ENCODE measurements at places on chromosomes 12 and 14. TPM values are rescaled to one million over a fixed set of nuclear protein-coding genes. Genes with fewer than 3 reads are reported as not detected.

DNA sequence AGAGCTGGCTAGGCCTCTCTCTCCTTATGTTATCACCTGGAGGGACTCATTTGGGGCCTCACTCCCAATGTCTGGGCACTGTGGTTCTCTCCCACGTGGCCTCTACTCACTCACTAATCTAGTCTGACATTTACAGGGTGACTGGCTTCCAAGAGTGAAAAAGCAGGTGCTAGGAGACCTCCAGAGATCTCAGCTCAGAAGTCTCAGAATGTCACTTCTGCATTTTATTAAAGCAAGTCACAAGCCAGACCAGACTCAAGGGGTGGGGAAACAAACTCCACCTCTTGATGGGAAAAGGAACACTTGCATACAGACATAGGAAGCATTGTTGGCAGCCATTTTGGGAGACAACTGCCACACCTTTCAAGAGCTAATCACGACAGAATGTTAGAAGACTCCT is 175.9 kb downstream of the MON2 start:
- no peaks in the 10 kb centered on the region for H3K27me3 ChIP-seq
- H3K4me3 ChIP-seq = no peak overlapping the region
- DNase-seq = no peak
- H3K36me3 ChIP-seq = no peaks in the 10 kb centered on the region
- H3K4me1 ChIP-seq = peaks cover 8% of the 10 kb centered on the region

GRCh38 chr12:86052921-86053320 is 178.8 kb downstream of the NTS start:
- no peak overlapping the region for H3K4me3 ChIP-seq
- H3K4me1 ChIP-seq = no peaks in the 10 kb centered on the region
- no peaks in the 10 kb centered on the region for H3K27me3 ChIP-seq
- no peak for DNase-seq

GRCh38 chr12:25830456-25830855 is 128.0 kb upstream of the RASSF8 start:
- H3K4me3 ChIP-seq = no peak overlapping the region
- no peak overlapping the region for H3K27ac ChIP-seq
- DNase-seq = no peak
- H3K36me3 ChIP-seq = no peaks in the 10 kb centered on the region
- H3K27me3 ChIP-seq = no peaks in the 10 kb centered on the region

GRCh38 chr12:64785838-64786237 is 26.6 kb upstream of the GNS start:
- H3K4me1 ChIP-seq = peaks cover 13% of the 10 kb centered on the region
- H3K36me3 ChIP-seq = no peaks in the 10 kb centered on the region
- peaks cover 39% of the 10 kb centered on the region for H3K27me3 ChIP-seq
- H3K4me3 ChIP-seq = no peak overlapping the region

GRCh38 chr14:67490196-67490595 is 1.7 kb upstream of the TMEM229B start:
- no peak overlapping the region for H3K27ac ChIP-seq
- no peak for DNase-seq
- H3K36me3 ChIP-seq = peaks cover 14% of the 10 kb centered on the region
- H3K27me3 ChIP-seq = no peaks in the 10 kb centered on the region
- H3K4me3 ChIP-seq = no peak overlapping the region
- peaks cover 35% of the 10 kb centered on the region for H3K4me1 ChIP-seq

- H3K36me3 ChIP-seq = peaks cover 9% of the 10 kb centered on the region
- no peaks in the 10 kb centered on the region for H3K4me1 ChIP-seq
- no peak for DNase-seq
- no peaks in the 10 kb centered on the region for H3K27me3 ChIP-seq
- no peak overlapping the region for H3K4me3 ChIP-seq
Observed at GRCh38 chr12:89603678-89604077, 77.8 kb upstream of the POC1B start.

DNA sequence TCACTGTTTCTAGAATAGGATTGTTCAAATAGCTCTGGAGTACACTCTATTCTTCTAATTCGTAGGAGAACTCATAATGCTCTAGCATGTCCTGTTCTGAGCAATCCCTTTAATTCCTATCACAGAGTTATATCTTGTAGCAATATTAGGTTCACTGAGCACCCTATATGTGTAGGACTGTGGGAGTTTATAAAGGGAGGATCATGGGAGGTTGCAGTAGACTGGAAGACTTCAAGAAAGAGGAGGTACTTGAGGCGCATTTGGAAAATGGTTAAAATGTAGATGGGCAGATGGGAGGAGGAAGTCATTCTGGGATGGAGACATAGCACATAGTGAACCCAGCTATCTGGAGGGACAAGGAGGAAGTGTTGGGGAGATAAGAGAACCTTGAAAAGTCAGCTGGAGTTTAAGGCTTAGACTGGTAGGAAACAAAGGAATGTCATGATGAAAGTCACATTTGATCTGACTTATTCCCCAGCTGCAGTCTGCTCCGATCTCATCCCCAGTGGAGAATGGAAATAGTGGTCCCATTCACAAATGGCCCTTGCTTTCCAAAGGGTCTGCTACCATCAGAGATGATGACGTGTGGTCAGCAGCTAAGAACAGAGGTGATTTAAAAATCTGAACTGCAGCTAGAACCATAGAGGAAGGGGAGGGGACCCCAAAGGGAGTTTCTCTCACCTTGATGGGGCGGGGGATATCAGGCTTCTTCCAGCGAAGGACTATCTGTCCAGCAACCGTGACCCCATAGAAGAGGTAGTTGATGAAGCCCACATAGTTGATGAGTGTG is 10.1 kb upstream of the CEBPE start:
- H3K4me3 ChIP-seq = no peak overlapping the region
- no peak overlapping the region for H3K27ac ChIP-seq
- no peak for DNase-seq
- H3K36me3 ChIP-seq = no peaks in the 10 kb centered on the region

GRCh38 chr12:89951694-89952060 is 243.0 kb upstream of the ATP2B1 start:
- peaks cover 40% of the 10 kb centered on the region for H3K4me1 ChIP-seq
- H3K27ac ChIP-seq = no peak overlapping the region
- H3K27me3 ChIP-seq = no peaks in the 10 kb centered on the region
- no peaks in the 10 kb centered on the region for H3K36me3 ChIP-seq

- H3K27ac ChIP-seq = no peak overlapping the region
- H3K4me1 ChIP-seq = no peaks in the 10 kb centered on the region
- no peaks in the 10 kb centered on the region for H3K27me3 ChIP-seq
- no peak for DNase-seq
- H3K36me3 ChIP-seq = no peaks in the 10 kb centered on the region
Observed at GRCh38 chr12:11922361-11922760, 148.4 kb upstream of the BCL2L14 start.

DNA sequence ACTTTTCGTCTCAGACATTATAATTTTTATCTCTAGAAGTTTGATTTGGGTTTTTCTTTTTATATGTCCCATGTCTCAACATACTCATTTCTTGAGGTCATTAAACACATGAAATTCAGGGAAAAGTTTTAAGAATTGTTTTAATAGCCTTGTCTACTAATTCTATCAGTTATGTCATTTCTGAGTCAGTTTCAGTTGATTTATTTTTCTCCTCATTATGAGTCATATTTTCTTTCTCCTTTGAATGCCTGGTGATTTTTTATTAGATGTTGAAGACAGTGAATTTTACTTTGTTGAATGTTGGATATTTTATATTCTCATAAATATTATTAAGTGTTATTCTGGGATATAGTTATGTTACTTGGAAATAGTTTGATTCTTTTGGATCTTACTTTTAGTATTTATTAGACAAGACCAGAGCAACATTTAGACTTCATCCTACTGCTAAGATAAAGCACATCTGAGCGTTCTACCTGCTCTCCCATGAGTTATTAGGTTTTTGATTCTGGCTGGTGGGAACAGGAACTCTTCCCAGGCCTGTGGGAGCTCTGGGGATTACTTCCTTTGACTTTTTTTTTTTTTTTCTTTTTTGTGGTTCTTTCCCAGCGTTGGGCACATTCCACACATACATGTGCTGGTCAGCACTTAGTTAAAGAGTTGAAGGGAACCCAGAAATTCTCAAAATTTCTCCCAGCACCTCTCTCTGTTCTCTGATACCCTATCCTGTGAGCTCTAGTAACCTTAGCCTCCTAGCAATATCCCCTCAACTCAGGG is 1157.7 kb downstream of the BCL11B start:
- H3K27ac ChIP-seq = no peak overlapping the region
- no peaks in the 10 kb centered on the region for H3K4me1 ChIP-seq
- H3K4me3 ChIP-seq = no peak overlapping the region

GRCh38 chr12:84375449-84376170 is 537.0 kb downstream of the SLC6A15 start:
- H3K27ac ChIP-seq = no peak overlapping the region
- no peaks in the 10 kb centered on the region for H3K27me3 ChIP-seq
- H3K4me1 ChIP-seq = no peaks in the 10 kb centered on the region
- H3K4me3 ChIP-seq = no peak overlapping the region

DNA sequence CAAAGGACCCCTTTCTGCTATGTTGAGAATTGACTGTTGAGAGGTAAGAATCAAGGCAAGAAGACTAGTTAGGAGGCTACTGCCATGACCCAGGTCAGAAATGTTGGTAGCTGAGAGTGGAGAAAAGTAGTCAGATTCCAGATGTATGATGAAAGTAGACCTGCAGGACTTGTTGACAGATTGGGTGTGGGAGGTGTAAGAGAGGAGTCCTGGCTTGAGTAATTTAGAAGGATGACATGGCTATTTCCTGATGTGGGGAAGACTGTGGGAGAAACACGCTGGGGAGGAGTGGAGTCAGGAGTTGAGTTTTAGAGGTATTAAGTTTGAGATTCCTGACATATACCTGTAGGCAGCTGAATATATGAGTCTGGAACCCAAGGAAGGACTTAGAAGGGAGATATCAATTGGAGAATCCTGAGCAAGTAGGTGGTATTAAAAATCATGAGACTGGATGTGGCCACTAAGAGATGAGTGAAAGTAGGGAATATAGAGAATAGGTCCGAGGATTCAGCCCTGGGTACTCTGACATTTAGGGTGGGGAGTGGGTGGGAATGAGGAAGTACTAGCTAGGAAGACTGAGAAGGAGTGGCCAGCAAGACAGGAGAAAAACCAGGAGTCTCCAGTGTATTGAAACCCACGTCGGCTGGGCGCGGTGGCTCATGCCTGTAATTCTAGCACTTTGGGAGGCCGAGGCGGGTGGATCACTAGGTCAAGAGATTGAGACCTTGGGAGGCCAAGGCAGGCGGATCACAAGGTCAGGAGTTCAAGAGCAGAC is 12.6 kb upstream of the DDX47 start:
- peaks cover 8% of the 10 kb centered on the region for H3K4me1 ChIP-seq
- DNase-seq = no peak
- H3K27ac ChIP-seq = no peak overlapping the region
- H3K36me3 ChIP-seq = no peaks in the 10 kb centered on the region
- no peak overlapping the region for H3K4me3 ChIP-seq

DNA sequence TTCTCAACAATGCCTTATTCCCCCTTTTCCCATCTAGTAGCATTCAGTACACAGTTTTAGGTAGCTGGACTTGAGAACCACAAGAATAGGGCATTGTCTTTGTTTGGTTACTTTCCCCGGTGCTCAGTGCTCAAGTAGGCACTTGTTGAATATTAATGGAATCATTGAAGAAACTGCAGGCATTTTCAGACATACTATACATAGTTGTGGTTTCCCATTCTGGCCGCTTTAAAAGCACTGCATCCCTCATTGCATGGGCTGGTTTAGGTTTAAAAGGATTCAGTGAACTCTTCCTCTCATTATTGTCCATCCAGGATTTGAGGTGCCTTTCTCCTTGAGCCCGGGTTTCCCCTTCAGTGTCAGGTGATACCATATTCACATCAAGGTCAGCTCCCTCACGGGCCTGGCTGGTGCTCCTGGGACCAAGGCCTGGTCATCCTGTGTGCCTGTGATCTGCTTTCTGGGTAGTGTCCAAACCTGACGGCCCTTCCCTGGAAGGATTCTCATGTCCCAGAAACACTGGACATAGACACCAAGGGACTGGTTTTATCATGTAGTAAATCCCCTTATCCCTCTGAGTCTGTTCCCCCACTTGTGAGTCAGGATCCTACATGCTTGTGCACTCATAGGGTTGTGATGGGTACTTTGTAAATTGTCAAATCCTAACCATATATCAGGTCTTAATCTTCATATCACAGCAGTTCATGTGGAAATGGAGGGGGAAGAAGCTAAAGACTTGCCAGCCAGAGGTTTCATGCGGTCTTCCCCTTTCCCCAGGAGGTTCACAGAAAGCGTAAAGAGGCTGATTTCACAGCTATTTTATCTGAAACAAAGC is 7.4 kb downstream of the TCP11L2 start:
- H3K27ac ChIP-seq = no peak overlapping the region
- no peak for DNase-seq
- no peak overlapping the region for H3K4me3 ChIP-seq

GRCh38 chr12:106195621-106196027 is 52.2 kb downstream of the CKAP4 start:
- no peak overlapping the region for H3K27ac ChIP-seq
- H3K4me3 ChIP-seq = no peak overlapping the region
- H3K36me3 ChIP-seq = no peaks in the 10 kb centered on the region
- no peaks in the 10 kb centered on the region for H3K4me1 ChIP-seq
- H3K27me3 ChIP-seq = no peaks in the 10 kb centered on the region

DNA sequence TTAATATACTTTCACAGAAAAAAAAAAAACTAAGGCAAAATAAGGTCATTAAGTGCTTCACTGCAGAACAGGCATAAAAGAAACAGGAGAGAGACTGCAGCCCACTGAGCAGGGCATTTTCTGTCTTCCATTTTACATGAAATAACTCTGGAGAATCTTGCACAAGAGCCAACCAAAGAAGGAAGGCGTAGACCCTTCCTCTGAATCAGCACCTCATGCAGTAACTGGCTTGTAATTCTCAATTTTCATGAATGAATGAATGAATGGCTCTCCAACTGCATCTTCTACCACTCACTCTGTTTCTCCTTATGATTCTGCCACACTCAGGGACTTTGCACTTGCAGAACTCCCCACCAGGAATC is 102.0 kb upstream of the PPM1H start:
- DNase-seq = no peak
- no peaks in the 10 kb centered on the region for H3K27me3 ChIP-seq
- no peaks in the 10 kb centered on the region for H3K36me3 ChIP-seq
- H3K27ac ChIP-seq = no peak overlapping the region
- no peaks in the 10 kb centered on the region for H3K4me1 ChIP-seq

GRCh38 chr12:97758194-97758501 is 295.5 kb downstream of the RMST start:
- H3K4me1 ChIP-seq = no peaks in the 10 kb centered on the region
- H3K27ac ChIP-seq = no peak overlapping the region
- DNase-seq = no peak
- no peak overlapping the region for H3K4me3 ChIP-seq
- no peaks in the 10 kb centered on the region for H3K27me3 ChIP-seq

TAS2R20 gene
- polyA plus RNA-seq = not detected

KRR1 gene
- 76.8 TPM for polyA plus RNA-seq

SLC39A5 gene
- polyA plus RNA-seq = not detected

CPM gene
- polyA plus RNA-seq = 0.26 TPM

OTX2 gene
- polyA plus RNA-seq = not detected

TRHDE gene
- polyA plus RNA-seq = not detected

P3H3 gene
- 2.9 TPM for polyA plus RNA-seq

Measured in CD8-positive, alpha-beta memory T cell (primary cell).